ENCODE measurements at places on chromosomes 2 and 18.
A peak's percentile ranks its signal among the peaks of the same experiment; 100 is the strongest.

DNA sequence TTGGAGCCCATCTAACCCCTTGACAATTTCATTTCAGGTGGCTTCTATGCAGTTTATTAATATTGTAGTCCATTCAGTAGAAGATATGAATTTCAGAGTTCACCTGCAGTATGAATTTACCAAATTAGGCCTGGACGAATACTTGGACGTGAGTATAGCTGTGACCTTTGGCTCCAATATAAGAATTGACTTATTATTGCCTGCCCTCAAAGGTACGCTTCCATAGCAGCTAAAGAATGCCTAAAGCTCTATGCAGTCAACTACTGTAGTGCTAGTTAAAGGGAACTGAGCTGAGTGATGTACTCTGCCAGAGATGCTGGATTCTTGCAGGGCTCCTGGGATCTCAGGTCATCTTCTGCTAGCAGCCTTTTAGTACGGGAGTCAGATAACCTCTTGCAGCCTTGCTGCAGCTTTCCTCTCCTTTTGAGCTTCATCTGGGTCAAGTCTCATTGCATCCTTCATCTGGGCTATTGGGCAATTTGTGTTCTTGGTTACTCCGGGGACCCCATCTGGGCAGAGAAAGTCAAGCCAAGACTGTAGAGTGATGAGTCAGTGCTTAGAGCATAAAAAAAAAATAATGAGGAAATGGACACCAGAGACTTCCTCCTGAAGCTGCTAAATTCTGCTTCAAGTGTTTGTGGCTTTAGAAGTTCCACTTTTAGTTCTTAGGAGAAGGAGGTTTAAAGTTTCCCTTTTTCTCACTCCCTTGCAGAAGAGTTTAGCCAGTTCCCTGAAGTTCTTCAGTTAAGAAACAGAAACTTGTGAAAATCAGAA is 105.6 kb downstream of the PRPF40A start:
- peak; percentile 28 for DNase-seq

GRCh38 chr2:42036413-42036812 is 11.4 kb upstream of the PKDCC start:
- no peak for DNase-seq

- no peak for DNase-seq
Observed at GRCh38 chr2:9465170-9465569, 9.2 kb upstream of the IAH1 start.

DNA sequence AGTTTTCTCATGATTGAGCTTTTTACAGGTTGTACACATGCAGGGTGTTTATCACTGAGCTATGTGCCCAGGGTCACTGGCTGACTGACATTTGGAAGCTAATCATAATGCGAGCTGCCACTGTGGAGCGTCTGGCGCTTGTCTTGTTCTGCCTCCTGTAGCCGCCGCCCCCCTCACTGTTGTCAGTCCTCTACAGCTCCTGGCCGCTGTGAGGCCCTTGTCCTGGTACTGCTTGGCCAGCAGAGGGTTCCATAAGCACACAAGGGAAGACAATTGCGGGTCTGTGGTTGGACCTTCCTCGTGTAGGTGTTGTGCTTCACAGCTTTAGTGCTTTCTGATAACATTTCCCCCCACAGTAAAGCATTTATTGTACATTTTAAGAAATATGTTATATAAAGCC is 105.6 kb upstream of the LDLRAD4 start:
- peak; percentile 66 for DNase-seq

GRCh38 chr2:36352701-36353100 is 2.9 kb upstream of the CRIM1 start:
- DNase-seq, result no peak

DNA sequence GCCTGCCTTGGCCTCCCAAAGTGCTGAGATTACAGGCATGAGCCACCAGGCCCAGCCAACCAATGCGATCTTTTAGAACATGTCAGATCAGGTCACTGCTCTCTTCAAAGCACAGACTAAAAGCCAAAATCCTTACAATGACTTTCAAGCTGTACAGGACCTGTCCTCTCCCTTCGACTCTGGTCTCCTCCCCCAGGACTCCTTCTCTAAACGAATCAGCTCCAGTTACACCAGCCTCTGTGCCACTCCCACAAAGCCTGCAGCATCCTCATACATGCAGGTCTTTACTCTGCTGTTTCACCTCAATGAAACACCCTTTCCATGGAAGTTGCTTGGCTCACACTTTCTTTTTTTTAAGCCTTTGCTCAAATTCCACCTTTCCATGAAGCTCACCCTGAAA is 436.0 kb downstream of the METTL4 start:
- DNase-seq, result no peak

DNA sequence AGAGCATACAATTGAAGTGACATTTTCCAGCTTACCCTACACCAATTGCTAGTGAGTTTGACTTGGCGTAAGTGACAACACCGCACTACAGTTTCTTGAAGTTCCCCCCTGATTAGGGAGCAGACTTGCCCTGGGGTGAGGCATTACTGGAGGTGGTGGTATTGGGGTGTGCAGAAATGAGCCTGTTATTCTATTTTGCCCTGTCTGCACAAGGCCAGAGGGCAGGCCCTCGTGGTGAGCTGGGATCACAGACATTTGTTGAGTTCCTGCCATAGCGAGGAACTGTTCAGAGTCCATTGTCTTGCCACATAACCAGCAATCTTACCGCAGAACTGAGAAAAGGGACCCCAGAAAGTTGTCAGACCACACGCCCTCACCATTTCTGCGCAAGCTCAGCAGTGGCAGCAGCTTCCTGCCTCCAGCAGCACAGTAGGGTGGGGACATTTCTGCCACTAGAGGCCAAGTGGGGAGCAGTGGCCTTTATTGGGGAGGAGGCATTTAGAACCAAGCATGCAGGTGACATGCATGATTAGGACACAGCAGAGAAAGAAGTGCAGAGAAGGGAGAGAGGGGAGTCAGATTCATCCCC is 103.6 kb upstream of the BCL2L11 start:
- no peak for DNase-seq

- DNase-seq, result no peak
Observed at GRCh38 chr2:54652540-54652939, 70.9 kb upstream of the EML6 start.

Data from AG08396 (cell line).